ENCODE measurements at places on chromosomes 7 and 10.
A peak's percentile ranks its signal among the peaks of the same experiment; 100 is the strongest.

DNA sequence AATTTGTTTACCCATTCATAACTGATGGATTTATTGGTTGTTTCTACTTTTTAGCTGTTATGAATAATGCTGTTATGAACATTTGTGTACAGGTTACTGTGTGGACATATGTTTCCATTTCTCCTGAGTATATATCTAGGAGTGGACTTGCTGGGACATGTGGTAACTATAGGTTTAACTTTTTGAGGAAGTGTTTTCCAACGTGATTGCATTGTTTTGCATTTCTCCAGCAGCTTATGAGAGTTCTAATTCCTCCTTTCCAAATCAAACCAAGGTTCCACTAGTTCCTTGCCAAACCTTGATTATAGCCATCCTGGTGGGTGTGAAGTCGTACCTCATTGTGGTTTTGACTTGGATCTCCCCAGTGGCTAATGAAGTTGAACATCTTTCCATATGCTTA is 2.6 kb upstream of the PRF1 start:
- DNase-seq = no peak

DNA sequence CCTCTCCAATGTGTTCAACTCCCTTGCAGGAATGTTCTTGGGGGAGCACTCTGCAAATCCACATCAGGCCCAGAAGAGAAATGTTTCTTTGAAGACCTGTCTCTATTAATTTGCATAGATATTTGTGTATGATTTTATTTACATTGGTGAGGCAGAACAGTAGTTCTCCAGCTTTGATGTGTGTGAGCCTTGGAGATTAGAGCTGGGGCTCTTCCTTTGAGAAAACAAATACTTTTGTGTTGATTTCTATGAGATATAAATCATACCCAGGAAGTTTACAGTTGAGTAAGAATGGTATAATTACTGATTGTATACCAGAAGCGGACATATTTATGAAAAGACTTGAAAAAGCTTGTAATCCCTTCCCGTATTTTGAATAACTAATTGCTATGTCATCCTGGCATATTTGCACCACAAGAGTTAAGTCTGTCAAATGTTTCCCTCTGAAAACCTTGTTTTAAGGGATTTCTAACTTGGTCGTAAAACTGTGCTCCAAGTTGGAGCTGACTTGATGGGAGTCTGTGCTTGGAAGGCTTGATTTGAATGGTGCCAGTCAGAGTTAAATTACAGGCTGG is 468.5 kb downstream of the LRMDA start:
- DNase-seq = no peak

GRCh38 chr7:157900011-157900410 is 563.2 kb downstream of the DNAJB6 start:
- no peak for DNase-seq

DNA sequence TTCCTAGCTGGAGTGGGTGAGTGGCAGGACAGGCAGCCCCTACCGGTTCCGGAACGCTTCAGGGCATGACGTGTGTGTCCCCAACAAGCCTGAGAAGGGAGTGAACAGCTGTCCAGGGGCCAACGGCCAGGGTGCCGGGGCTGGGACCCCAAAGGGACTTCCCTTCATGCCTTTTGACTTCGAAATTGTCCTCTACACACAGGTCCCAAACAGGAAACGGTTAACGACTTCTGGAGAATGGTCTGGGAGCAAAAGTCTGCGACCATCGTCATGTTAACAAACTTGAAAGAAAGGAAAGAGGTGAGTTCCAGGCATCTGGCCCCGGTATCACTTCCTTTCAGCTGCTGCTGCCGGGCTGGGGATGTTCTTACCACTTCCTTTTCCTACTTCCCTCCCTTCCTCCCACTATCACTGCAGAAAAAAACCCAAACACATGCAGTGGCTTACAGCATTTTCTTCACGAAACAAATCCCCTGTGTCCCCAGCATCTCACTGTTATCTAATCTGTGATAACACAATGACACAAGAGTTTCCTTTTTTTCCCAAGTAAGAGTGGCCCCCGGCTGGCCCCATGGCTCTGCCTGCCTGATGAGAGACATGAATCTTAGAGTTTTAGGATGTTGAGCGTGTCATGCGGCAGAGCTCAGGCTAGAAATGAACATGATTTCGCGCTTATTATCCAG is 63.2 kb downstream of the MKI67 start:
- DNase-seq = peak; percentile 64

- DNase-seq = no peak
These were observed 823.5 kb upstream of the POM121L12 start for GRCh38 chr7:52211930-52212329.

- no peak for DNase-seq
These were observed 169.6 kb downstream of the C7orf25 start for GRCh38 chr7:42742318-42742717.

GRCh38 chr10:61888744-61889143 is 12.8 kb upstream of the ARID5B start:
- no peak for DNase-seq

Measured in pons (tissue), 1 donor.